ENCODE measurements at places on chromosomes 3 and 15.

GRCh38 chr3:78277220-78277619 is 1237.3 kb downstream of the ROBO2 start:
- no peak for DNase-seq

- peak; percentile 63 for DNase-seq
Measured at GRCh38 chr15:67225336-67225735, 29.1 kb downstream of the AAGAB start.

- peak; percentile 84 for DNase-seq
Measured at GRCh38 chr3:192831111-192831644, 86.5 kb downstream of the MB21D2 start.

- peak; percentile 98 for DNase-seq
Measured at GRCh38 chr3:27533718-27534573, 49.8 kb upstream of the SLC4A7 start.

DNA sequence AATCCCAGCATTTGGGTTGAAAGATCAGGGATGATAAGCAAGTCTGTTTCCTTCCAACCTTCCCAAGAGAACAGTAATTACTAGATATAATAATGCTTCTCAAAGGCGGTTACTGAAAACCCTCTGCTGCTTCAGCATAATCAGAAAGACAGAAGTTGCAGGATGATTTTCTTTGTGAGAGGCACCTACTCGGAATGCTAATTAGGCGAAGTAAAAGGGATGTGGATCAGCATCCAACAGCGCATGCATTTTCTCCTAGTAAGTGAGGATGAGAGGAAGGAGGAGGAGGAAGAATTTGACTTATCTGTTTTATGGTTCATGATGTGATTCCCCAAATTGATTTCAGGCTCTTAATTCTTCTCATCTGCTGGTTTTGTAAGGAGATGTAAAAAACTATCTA is 118.0 kb downstream of the CACNA2D3 start:
- no peak for DNase-seq

DNA sequence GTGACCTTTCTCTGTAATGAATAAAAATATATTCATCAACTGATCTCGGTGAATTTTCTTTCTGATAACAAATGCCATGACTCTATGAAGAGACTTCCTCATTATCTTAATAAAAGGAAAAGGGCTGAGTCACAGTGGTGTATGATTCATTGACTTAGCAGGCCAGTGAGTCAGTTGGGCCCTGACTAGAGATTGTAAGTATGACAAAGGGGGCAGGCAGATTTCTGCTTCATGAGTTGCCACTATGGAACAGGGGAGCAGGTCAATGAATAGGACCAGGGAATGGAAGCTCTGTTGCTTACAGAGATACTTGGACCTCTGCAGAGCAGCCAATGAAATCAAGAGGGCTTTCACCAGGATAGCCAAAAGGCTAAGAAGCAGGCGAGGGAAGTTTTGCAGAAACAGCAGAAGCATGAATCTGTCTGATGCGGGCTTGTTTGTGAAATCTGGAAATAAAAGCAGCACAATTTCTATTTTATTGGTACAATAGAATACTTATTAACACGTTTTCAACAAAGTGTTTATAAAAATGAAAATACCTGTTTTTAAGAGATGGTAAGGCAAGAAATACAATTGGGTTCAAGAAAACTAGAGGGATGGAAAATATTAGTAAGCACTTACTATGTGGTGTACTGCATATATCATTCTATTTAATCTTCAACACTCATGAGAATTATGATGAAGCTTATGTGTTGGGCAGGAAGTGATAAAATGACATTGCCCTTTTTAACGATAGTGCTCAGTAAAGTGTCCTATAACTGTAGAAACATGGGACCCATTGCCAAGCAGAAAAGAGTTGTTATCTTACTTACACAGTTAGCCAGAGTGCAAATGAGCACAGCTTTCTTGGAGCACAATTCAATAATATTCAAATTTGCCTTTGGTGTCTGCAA is 169.8 kb upstream of the MYRIP start:
- DNase-seq: peak; percentile 80

DNA sequence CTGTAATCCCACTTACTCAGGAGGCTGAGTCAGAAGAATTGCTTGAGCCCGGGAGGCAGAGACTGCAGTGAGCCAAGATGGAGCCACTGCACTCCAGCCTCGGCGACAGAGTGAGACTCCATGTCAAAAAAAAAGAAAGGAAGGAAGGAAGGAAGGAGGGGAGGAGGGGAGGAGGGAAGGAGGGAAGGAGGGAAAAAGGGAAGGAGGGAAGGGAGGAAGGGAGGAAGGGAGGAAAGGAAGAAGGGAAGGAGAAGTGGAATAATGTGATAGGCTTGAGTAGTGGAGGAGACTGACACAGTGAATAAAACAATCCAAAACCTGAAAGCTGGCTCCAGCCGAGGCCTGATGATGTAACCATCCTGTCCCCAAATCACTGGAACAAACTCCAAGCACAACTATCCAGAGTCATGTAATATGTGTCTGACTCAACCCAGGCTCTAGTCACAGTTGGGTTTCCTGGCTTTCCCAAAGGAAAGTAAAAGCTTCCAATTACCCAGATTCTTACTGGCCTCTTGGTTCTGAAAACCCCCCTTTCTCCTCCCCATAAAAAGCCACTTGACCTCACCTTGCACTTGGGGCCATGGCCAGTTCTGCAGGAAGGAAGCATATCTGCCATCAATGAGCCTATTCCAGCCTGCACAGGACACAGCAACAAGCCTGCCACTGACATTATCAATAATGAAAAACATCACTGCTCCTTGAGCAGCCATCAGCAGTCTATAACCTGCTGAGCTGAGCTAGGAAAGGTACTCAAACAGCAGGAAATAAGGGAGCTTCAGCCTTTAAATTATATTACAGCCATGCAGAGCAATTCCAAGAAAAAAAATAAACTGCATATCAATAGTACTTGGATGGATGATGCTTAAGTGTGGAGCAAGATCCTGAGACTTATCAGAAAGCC is 48.3 kb downstream of the MB21D2 start:
- DNase-seq: no peak

DNA sequence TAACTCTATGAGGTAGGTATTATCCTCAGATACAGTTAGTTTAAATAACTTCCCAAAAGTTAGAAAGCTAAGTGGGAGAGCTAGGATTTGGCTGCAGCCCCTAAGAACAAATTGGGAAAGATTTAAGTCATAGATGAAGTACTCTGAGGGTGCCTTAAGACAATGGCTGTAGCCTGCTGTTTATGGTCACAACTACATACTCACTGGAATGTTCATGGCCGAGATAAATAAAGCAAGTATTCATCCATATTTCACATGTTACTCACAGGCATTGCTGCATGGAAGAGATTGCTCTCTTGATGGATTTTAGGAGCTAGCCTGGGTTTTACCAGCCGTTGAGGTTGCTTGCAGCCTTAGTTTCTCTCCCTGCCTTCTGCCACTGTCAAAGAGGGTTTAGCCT is 145.0 kb downstream of the CMSS1 start:
- peak; percentile 68 for DNase-seq

DNA sequence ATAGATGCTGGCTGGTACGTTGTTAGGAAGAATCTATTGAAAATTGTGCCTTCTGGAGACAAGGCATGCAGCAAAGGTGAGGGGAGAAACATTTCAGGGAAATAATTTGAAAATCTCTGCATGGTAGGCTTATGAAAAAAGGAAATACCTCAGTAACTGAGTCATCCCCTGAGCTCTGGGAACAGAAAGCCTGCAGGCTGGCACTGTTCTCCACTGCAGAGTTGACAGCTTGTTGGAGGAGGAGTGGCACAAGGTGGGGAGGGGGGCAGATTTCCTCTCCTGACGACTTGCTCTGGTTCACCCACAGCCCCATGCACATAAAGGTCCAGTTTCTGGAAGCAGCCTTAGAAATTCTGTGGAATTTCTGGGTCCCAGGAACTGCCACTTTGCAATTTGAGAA is 179.4 kb downstream of the ABHD5 start:
- DNase-seq: no peak

- peak; percentile 20 for DNase-seq
Measured at GRCh38 chr15:66603301-66604179, 37.7 kb upstream of the LCTL start.

DNA sequence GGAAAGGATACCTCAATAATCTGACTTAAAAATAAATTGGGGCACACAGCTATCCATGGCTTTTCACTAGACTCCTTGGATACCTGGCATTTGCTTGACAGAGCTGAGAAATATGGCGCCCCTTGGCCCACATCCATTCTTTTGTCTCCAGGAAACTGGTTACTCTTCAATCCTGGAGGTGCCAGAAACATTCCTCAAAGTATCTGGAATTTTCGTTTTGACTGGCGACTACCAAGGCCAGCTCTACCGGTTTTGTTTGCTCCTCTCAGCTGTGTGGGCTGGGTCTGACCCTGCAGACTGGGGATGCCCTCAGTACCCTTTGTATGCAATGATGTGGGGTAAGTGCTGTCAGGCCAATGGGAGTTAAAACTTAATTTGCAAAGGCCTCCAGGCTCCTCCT is 27.0 kb downstream of the KATNBL1 start:
- DNase-seq: no peak

DNA sequence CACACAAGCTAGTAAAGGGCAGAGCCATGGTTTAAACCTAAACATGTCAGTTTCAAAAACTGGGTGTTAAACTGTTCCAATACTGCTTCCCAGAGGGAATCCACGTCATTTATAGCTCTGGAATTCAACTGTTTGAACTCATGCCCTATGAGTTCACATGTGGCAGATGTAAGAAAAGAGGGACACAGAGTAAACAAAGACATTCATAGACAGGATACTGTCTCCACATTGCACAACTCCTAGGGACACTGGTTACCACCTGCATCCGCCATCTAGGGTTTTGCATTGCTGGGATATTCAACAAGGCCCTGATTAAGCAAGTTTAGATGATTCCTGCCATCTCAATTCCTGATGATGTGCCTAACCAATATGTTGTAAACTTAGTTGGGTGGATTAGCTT is 134.1 kb upstream of the COL8A1 start:
- DNase-seq: no peak

- no peak for DNase-seq
Measured at GRCh38 chr3:99716463-99716995, 78.1 kb downstream of the COL8A1 start.

GRCh38 chr3:65963787-65964677 is 74.7 kb downstream of the MAGI1 start:
- DNase-seq: peak; percentile 91

- no peak for DNase-seq
Measured at GRCh38 chr3:25662736-25663320, 1.9 kb downstream of the TOP2B start.

GRCh38 chr3:46895204-46895660 is 17.7 kb downstream of the PTH1R start:
- DNase-seq: peak; percentile 12

GRCh38 chr3:150015901-150016300 is 45.2 kb upstream of the PFN2 start:
- DNase-seq: no peak

DNA sequence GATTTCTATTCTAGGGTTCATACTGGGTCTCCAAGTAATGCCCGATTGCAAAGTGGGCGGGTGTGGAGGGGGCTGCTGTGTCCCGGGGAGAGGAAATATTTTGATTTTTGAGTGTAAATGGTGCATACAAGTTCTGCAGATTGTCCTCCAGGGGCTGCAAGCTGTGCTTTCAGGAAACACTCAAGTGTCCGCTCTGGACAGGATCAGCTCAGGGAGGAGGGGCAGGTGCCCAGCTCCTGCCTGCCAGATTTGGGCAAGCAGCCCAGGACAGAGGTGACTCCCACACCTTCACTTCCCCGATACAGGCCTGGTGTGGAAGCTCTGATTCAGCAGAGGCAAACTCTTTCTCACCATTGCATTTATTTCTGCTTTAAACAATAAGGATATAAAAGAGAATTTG is 142.7 kb downstream of the ALDH1A2 start:
- DNase-seq: no peak

DNA sequence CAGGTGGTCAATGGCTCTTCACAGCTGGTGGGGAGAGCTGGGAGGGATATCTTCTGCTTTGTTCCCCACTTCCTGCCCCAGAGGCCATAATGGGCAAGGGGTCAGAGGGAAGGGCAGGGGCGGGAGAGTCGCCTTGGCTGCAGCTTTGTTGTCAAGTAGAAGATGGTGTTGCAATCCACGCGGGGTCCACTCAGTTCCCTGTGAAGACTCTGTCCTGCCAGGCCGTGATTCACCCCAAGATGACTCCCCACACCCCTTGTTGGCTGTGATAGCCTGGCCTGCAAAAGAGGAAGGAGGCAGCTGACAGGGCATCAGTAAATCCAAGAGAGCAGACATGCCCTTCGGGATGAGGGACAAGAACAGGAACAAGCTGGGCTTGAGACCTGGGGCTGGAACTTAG is 6.9 kb downstream of the GALNT15 start:
- DNase-seq: no peak

DNA sequence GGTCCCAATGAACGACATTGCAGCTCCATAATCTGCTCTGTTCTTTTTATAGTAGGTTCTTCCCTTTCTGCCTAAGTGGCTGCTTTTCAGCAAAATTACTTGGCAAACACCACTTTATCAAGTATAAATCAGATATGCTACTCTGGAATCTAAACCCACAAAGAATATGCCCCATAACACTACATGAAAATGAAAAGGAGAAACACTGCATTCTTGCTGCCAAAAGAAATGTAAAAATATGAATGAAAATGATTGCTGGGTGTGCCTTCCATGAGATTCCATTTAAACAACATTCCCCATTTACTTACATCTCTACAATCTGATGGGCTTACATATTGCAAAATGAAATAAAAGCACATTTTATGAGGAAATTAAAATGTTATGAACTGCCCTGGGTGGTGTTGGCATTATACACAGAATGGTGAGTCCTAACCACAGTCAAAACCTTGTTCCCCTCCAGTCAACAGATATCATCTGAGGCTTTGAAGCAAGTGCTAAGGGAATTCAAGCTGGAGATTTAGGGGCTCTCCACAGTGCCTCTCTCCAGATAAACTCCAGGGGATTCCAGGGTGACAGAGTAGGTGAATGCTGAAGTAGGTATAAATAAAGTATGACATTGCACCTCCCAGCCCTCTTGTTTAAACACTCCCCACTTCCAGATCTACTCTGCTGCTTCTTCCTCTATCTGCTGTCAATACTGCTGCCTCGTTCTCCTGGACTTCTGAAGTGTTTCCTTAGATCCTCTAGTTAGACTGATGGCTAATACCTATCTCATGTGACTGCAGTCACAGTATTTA is 136.5 kb downstream of the RORA start:
- DNase-seq: no peak

GRCh38 chr3:86618706-86619105 is 372.2 kb downstream of the VGLL3 start:
- no peak for DNase-seq

Data from fibroblast of skin of left quadriceps (primary cell).